Karpas-422 (cell line): ENCODE measurements at places on chromosomes 2 and 18.

DNA sequence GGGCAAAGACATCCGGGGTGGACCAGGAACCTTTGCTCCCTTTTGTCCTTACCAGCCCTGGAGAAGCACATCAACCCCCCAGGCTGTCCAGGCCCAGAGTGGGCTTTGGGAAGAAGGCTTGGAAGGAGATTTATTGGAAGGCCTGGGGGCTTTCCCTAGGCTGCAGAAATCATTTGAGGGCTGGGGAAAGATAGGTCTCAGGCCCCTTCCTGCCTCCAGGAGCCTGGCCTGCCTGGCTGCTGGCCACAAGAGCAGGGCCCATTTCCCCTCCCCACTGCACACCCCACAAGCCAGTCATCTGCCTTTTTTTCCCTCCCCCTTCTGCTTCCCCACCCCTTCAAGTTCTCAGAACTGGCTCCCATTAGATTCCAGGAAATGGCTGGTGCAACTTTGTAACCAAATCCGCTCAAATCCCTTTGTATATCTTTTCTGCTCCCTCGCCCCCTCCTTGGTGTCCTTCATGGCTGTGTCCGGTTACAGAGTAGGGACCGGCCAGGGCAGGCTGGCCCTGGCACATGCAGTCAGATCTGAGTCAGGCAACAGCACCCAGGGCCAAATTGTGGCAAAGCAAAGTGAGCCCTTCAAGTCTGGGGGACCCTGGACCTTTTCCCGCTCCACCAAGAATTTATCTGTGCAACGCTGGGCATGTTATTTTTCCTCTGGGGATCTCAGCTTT is 20.8 kb upstream of the TNP1 start:
- DNase-seq, result no peak

DNA sequence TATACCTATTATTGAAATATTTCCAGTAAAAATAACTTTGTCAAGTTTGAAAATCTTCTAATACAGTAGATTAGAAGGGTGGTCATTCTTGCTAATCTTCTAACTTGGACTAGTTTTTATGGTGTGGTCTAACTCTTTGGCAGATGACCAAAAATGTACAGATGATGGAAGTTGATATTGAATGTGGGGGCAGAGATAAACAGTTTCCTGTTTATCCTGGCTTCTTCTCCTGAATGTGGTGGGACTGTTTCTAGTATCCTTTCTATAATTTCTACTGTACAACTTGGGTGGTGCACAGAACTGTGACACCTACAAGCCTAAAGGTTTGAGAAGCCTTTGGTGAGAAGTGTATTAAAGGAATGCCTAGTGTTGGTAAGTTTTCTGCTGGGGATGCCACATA is 178.7 kb downstream of the PDE11A start:
- DNase-seq, result no peak

- DNase-seq, result no peak
Measured at GRCh38 chr2:198016243-198016642, 211.8 kb downstream of the PLCL1 start.

DNA sequence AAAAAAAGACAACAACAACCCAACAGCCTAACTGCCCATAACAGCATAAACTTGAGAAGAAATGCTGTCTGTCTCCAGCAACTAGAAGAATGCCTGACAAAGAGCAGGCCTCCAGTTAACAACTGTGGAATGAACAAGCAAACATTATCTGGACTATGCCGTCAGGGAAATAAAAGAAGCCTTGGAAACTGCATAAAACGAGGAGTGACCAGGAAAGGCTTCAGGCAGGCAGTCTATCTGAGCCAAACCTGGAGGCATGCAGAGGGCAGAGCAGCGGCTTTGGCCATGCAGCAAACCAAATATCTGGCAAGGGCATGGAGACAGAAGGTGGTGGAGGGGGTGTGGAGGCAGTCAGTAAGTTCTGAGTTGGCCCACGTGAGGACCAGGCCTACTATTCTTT is 11.1 kb downstream of the HES6 start:
- DNase-seq, result no peak

DNA sequence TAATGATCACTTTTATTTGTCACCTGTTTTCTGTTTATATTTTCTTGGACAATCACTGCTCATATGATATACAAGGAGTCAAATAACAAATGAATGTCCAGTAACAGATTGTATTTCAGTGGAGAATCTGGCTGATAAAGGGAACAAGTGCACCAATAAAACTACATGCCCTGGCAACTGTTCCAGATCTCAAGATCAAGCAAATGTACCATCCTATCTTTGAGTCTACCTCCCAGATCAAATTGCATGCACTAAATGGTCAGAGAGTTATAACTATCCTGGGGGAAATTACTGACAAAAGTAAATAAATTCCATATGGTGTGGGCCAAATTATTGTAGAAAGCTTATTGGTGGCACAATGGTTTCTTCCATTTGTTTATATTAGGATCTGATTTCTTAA is 452.8 kb downstream of the MBD2 start:
- no peak for DNase-seq

DNA sequence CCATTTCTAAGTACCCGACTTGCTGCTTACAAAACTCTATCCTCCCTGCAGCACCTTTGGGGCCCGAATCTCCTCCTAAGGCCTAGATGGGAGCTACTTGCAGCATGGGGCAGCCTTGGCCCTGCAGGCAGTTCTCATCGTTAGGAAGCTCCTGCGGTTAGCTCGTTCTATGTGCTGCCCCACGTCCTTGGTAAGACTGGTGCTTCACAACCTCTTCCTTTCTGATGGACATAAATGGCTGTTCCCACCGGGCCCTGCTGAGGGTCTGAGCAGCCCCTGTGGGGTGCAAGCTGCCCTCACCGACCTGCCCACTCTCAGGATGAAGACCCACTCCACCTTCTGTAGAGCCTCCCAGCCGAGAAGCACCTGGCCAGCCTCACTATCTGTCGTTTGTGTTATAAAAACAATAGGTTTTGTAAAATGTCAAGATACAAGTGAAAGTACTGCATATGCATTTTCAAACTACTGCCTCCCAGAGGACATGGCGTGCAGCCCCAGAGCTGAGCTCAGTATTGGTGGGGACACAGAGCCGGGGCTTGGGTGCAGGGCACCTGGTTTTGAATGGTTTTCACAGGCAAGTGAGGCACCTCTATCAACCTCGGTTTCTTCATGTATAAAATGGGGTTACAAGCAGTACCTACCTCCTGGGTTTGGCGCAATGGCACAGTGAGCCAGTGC is 19.4 kb downstream of the OTOF start:
- peak; percentile 48 for DNase-seq

DNA sequence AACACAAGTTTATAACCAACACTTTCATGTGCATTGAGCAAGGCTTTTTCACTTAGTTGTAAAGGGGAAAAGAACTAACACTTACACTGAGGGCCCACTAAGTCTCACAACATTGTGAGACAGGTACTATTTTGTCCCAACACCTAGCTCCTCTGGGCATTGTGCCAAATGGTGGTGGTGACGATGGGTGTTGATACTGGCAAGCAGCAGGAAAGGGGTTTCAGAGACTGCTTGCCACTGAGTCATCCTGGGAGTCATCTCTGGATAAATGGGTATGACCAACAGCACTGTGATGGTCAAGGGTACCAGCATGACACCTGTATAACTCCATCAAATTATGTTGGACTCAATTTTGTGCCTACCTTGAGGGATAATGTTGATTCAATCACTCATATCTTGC is 138.8 kb upstream of the ITGA6 start:
- no peak for DNase-seq

DNA sequence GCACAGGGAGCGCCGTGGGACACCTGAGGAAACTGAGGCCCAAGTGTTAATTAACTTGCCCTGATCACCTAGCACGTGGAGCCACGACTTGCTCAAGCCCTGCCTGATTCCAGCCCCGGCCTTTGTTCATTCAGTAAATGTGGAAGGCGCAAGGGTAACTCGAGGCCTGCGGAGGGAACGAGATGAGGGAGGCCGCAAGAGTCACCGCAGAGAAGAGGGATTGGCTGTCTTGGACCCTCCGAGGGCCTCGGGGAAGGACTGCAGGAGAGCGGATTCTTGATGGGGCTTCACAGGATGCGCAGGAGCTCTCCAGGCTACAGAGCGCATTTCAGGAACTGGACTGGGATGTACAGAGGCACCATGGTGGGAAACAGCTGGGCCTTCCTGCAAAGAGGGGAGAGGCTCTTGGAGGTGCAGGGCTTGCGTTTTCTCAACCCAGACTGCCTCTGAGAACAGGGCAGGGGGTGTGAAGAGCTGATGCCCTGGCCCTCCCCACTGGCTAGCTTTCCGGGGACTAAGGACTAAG is 511 bp upstream of the ANKMY1 start:
- no peak for DNase-seq

DNA sequence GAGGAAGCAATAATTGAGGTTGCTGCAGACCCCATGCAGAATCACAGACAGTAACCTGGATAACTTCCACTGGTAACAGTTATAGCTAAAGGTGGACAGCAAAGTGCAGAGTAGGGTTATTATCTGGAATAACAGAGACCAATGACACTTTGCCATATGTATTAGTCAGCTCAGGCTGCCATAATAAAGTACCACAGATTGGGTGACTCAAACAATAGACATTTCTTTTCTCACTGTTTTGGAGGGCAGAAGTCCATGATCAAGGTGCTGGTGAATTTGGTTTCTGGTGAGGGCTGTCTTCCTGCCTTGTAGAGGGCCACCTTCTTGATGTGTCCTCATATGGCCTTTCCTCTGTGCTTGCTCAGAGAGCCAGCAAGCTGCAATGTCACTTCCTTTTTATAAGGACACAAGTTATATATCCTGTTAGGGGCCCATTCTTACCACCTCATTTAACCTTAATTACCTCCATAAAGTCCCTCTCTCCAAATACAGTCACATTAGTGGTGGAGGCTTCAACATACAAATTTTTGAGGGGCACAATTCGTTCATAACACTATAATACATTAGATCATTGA is 191.0 kb upstream of the LRP1B start:
- DNase-seq, result no peak

- no peak for DNase-seq
Measured at GRCh38 chr18:4433717-4434116, 21.4 kb downstream of the DLGAP1 start.

- DNase-seq, result no peak
Measured at GRCh38 chr18:72468021-72468710, 76.0 kb downstream of the CBLN2 start.

DNA sequence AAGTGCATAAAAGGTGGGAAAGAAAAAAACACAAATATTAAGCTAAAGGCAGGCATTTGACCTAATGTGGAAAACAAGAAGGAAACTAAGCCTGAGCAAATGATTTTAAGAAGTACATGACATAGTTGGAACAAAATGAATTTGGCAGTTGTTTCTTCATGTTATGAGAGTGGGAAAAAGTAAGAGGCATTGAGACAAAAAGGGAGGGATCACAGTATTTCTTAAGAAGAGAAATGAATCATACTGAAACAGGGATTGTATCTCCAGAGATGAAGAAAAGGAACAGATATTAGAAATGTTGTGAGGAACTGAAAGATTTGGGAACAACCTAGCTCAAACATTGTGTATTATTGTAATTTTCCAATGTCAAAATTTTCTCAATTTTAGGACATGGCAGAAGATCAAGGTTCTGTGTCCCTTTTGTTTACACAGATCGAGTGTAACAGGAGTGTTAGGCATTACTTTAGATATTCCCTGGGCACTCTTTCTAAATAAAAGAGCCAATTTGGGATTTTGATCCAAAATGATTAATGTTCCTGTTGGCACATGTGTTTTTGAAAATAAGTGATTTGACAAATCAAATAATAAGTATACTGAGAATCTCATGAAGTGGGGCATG is 98.6 kb downstream of the CALCRL start:
- DNase-seq, result no peak

DNA sequence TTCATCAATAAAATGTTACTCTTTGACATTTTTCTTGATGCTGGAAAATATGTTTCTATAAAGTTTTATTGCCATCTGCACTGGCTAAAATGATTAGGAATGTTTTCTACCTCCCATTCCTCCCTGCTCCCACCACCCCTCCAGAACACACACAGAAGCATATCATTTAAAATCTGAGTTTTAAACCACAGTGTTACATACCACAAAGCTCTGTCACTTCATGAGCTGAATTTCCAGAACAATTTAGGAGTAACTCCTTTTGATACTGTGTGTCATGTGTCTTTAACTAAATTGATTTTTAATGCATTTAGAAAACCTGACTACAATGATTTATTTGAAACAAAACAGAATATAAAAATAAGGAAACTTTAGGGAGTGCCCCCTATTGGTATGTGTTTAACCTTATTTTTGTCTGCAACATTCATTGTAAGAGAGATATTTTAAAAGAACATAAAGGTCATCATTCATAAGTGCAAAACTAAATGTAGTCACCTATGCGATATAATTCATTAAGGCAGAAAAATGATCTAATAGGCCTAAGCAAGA is 52.0 kb downstream of the FEZ2 start:
- DNase-seq, result no peak

GRCh38 chr2:30276455-30276911 is 45.1 kb downstream of the LBH start:
- DNase-seq, result no peak

DNA sequence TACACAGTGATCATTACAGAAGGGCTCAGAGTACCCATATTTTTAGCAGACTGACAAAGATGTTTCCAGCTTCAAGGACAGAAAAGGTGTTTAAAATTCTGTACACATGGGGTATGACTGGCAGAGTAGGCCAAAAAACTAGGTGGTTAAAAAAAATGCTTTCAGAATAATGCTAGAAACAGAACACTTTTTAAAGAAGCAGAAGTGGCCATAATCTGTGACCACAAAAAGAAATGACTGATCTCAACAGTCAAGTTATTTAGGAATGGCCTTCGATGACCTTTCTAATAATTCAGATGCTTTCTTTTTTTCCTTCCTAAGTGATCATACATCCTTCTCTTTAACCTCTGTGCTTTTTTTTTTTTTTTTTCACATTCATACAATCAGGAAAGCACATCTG is 4.1 kb upstream of the AQP4 start:
- no peak for DNase-seq

GRCh38 chr18:45981821-45982220 is 14.7 kb upstream of the EPG5 start:
- no peak for DNase-seq

DNA sequence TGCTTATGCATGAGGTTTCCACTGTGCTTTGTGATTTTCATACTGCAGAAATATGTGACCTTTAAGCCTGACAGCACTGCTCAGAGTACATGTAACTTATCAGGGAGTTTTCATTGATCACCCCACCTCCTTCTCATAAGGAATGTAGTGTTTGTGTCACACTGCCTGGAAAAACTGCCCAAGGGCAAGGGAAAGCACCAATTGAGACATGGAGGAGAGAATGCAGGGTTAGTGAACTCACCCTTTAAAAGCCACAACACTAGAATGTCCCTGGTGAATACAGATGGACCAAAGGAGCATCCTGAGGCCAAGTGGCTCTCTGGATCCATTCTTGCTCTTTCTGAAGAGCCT is 147.2 kb upstream of the SPATS2L start:
- no peak for DNase-seq

DNA sequence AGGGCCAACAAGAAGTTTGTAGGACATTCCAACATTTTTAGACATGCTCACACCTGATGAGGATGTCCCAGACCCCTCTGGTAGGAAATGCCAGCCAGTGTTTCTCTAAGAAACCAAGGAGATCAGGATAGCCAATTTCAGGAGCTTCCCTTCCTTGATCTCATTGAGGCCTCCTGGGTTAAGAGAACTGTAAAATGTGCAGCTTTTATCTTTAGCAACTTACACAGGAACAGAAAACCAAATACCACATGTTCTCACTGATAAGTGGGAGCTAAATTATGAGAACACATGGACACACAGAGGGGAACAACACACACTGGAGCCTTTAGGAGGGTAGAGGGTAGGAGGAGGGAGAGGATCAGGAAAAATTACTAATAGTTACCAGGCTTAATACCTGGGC is 99.6 kb upstream of the MAP2 start:
- no peak for DNase-seq
